ENCODE measurements at places on chromosomes 2 and 18.

DNA sequence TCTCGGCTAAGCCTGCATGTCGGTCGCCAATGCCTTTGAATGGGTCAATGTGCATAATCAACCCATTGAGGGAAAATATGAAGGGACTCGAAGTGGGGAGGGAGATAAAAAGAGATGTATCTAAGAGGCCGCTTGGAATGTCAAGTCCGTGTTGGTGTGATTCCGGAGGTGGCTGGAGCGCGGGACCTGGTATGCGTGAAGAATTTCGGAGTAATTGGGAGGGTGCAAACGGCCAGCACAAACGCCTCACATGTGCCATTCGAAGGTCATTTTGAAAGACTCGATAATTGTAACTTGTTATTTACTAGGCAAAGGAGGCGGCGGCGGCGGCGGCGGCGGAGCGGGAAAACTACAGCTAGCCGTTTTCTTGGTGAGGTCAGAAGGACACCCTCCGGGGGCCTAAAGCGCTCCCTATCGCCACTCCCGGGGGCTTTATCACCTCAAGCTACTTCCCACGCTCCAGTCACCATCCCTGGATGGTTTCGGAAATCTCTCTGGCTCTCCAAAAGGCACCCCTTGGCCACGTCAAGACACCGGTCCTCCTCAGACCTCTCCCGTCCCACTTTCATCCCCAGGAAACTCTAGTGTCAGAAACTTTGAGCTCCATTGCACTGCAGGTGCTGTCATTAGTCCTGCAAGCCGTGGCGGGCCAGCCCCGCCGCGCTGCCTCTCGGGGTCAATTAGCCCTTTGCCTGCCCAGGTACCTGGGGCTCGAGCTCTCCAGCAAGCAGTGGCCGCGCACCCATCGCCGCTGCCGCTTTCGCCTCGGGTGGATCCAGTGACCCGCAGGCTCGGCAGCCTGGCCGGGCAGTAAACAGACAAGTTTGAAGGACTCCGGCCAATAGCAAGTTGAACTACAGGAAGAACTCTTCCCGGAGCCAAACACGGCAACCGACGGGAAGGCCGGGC lies 1.5 kb downstream of the ERBB4 start:
- DNase-seq: no peak

DNA sequence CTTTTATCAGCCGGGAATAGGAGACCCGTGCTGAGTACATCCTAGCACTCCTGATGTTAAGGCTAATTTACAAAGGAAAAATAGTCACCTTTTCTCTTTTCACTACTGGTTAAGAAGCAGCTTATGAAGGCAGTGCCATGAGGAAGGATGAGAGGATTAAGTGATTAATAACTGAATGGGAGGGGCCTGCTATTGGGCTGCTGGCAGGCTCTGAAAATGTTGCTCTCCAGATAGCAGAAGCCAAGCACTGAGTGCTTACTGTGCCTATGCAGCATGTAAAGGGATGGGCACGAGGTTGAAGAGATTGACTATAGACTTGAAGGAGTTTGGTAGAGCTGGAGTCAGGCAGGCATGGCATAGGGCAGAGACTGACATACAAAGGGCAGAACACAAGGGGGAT lies 282.4 kb upstream of the THSD7B start:
- DNase-seq: no peak

DNA sequence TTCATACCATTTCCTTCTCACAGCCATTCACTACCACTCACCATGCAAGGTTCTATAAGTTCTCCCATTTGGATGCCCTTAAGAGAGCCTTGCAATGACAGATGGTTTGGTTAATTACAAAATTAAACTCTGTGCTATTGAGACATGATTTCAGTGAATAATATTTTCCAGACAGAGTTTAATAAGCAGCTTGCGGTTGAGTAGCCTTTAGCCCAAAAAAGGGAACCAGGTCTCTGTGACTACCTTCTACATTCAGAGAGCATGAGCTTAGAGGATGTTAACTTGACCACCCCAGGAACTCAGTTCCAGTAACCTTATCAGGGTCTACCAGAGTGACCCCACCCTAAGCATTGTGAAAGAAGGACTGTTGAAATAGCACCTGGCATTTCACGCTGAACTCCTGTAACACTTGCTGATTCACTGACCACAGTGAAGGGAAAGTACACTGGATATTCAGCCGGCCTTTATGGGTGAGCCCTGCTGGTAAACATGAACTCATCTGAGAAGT lies 1173.1 kb upstream of the ZEB2 start:
- DNase-seq: no peak

DNA sequence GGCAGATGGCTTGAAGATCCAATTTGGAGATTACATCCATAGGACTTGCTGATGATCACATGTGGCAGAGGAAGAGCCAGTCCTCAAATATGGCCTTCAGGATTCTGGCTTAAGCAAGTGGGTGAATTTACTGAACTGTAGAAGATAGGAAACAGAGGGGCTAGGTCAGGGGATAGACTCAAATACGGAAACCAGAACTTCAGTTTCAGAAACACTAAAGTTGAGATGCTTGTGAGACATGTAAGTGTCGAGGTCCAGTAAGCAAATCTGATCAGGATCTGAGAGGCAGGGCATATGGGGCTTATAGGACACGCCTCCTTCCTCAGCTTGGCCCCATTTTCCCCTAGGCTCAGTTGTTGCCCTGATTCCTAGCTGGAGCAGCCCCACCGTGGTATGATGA lies 107.7 kb downstream of the LBH start:
- no peak for DNase-seq

GRCh38 chr2:144078802-144079724 lies 440.9 kb downstream of the ZEB2 start:
- DNase-seq: no peak

DNA sequence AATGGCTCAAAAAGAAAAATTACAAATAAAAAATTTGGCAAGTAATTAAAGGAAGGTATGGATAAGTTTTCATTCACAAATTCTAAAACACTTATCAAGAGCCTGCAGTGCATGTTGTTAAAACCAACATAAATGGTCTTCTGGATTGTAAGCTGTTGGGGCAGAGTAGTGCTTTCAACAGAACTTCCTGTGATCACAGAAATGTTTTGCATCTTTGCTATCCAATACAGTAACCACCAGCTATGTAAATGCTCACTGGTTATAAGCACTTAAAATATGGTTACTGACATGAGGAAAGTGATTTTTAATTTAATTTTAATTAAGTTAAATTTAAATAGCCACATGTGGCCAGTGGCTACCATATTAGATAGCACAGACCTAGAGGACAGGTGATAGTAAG lies 133.1 kb downstream of the NBAS start:
- no peak for DNase-seq

DNA sequence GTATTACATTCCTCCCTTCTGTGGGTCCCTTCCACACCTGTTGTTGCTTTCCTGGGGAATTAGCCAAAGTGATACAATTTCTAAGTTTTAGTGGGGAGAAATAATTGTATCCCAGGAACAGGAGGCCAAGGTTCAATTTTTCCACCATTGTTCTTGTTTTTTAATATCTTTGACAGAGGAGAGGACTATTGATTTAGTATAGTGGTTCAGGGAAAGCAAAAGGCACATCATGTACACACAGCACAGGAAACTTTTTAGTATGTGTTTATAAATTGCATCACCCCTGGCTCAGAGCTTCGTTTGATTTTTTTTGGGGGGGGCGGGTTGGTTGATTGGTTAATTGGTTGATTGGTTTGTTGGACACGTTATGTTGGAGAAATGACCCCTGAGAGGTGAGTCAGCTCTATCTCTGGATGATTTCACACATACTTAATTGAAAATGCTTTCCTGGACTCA lies 431.6 kb downstream of the PID1 start:
- DNase-seq: no peak

GRCh38 chr2:108605947-108606346 lies 71.7 kb downstream of the LIMS1 start:
- no peak for DNase-seq

DNA sequence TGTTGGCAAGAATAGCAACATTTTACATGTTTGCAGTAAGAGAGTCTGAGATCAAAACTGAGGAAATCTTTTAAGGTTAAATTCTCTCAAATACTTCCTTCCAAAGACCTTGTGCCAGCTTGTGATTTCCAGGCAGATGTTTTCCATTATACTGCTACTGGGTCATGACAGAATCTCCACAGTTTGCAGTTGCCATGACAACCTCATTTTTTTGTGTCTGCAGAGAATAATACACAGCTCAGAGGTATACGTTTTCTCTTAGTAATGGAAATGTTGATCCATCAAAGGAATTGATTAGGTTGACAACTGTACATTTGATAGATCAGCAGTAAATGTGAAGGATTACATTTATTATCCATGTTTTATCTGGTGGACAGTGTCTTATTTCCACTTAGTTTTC lies 29.1 kb upstream of the CSRNP3 start:
- DNase-seq: no peak

DNA sequence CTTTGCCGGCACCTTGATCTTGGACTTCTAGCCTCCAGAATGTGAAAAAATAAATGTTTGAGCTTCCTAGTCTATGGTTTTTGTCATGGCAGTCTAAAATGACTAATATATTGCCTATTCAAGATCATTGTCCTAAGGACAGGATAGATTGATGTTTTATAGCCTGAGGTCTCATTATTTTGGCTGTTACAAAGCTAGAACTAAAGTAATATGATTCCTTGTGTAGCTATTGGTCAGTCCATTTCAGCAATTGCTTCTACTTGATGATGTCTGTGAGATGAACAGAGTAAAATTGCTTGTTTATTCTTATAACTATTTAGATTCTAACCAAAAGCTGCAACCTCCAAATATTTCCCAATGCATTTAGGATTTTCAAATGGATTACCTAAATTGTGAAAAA lies 145.0 kb downstream of the HRH4 start:
- DNase-seq: no peak

- DNase-seq: no peak
Measured at GRCh38 chr2:130842770-130843169, 6.1 kb downstream of the ARHGEF4 start.

GRCh38 chr18:59715445-59715844 lies 18.2 kb upstream of the CCBE1 start:
- DNase-seq: no peak

Data from stimulated activated CD8-positive, alpha-beta memory T cell treated with anti-CD3 and anti-CD28 coated beads, Interleukin-4, amount 100 ng/mL, for 1 hour (primary cell).